ENCODE measurements at places on chromosomes 6 and 20.

DNA sequence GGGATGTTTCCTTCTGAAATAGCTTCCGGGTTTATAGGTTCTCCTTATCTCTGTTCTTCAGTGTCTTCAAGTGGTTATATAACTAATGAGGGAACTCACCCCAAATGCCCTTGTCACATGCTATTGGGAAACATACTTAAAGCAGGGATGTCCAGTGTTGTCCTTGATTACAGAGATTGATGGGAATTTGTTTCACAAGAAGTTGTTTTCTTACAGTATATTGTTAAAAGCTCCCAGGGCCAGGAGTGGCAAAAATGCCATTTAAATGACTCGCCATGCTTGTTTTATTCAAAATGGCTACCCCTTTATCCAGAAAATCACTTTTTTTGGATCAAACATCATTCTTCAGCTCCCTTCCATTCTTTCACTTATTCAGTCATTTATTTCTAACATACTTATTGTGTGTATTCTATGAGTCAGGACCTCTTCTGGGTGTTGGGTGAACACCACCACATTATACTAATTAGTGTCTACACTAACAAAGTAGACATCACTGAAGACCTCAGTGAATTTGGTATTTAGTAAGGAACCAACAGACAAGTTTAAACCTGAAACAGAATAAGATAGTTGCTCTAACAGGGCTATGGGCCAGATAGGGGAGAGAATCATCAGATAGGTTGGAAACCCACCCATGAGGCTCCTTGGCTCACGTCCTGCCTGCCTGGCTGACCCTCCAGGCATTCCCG, 791.1 kb downstream of the MAFB start:
- no peak for DNase-seq

DNA sequence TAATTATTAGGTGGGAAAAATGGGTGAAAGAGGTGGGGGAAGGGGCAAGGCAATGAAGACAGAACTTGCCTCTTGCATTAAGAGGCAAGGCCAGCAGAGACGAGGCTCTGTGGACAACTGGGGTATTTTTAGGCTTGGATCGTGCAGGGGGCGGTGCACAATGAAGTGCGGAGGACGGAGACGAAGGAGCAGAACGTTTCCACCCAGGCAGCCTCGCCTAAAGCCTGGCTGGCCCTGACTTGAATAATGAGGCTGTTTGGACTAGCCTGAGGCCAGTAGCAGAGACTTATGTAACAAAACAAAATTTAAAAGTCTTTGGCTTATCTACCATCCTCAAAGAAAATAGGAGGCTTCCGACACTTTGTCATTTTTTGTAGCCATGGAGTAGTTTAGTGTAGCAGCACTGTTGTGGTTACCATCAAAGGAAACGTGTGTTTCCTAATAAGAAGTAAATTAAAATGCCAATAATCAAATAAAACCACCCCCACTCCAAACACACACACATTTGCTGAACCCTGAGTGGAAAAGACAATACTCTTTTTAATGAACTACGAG, 370.0 kb upstream of the CNR1 start:
- DNase-seq, result no peak

- peak; percentile 65 for DNase-seq
Measured at GRCh38 chr6:16519265-16520242, 241.7 kb downstream of the ATXN1 start.

GRCh38 chr6:81800666-81801065, 48.2 kb upstream of the TENT5A start:
- DNase-seq, result no peak

DNA sequence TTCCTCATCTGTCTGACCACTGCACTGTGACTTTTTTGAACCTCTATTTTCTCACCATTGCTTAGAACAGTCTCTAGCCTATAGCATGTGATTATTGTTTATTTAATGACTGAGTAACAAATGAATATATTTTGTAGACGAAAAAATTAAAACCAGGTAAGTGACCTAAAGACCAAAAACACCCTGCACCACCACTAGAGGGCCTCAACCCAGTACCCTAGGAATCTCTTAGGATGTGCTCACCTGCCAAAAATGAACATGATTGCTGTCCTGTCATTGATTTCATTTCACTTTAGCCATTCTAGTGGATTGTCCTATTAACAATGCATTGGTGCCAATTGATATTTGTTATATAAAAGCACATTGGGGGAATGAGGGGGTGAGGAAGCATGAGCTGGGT, 199.1 kb downstream of the COL9A1 start:
- DNase-seq, result no peak

- DNase-seq, result peak; percentile 43
Measured at GRCh38 chr6:96899019-96899418, 1.3 kb upstream of the NDUFAF4 start.

- DNase-seq, result no peak
Measured at GRCh38 chr6:151009576-151009975, 144.1 kb downstream of the MTHFD1L start.

- DNase-seq, result no peak
Measured at GRCh38 chr6:118316796-118317384, 231.2 kb upstream of the PLN start.

DNA sequence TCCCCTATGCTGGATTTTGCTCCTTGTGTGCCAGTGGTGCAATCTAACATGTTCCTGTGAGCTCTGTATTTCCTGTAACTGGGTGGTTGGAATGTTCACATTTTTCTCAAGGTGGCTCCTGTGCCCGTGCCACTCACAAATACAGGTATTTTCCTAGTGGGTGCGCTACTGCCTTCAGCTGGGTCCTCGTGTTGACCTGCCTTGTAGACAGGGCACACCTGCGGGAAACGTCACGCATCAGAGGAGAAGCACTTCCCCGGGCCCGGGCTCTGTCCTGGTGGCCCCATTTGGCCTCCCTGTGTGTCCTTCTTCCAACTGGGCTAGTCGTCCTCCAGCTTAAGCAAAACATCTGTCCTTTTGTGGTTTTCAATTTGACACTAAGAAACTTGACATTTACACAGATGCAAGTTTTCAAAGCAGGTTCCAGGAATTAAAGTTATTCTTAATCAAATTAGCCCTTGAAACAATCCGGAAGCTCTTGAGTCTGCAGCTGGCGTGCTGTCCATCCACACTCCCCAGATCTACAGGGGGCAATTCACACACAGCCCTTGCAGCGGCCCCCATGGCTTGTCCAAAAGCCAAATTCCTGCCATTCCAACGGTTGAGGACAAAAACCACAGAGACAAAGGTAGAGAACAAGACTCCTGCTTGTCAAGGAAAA, 275.1 kb downstream of the CDC5L start:
- DNase-seq, result no peak

DNA sequence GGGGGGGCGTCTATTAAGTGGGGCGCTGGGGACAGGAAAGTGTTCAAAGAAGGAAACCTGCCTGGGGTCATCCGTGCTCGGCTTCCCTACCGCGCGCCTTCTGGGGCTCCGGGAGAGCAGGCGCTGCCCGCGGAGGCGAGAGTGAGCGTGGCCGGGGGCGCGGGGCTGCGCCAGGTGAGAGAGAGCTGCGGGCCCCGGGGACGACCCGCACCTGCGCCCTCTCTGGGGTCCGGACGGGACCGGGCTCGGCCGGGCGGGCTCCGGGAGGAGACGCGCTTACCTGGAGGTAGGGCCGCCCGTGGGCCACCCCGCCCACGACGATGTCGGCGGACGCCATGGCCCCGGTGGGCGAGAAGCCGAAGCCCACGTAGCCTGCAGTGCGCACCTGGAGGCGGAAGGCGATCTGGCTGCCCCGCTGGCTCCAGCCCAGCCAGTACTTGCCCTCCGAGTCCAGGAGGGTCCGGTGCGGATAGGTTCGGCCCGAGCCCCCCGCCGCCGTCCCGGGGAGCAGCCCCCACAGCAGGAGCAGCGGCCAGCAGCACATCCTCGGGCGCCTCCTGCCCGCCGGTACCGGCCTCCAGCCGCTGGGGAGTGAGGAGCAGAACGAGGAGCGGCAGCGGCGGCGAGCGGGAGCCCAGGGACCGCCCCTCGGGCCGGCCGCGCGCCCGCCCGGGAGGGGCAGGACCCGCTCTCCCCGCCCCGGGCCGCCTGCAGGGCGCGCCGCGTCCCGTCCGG, at the start of gene MOXD1:
Gene MOXD1 (minus strand): TSS at position 593 of the 735 bp plus-strand sequence. CDS start 49 bp downstream, at position 544.
- DNase-seq, result no peak

- DNase-seq, result no peak
Measured at GRCh38 chr6:35084041-35084491, 57.1 kb downstream of the TCP11 start.

DNA sequence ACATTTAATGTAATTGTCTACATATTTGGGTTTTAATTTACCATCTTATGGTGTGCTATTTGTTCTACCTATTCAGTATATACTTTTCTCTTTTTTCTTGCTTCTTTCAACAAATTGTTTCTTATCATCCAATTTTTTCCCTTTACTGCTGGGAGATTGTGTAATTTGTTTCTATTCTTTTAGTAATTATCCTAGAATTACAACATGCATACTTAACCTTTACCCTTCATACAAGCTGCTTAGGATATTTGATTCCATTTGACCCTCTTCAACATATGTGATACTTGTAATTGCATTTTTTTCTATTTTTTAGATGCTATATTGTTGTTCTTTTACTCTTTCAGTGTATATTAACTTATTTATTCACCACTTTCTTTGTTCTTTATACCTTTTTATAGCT, 15.1 kb upstream of the TBPL1 start:
- DNase-seq, result no peak

GRCh38 chr6:130724089-130724488, 103.1 kb upstream of the SMLR1 start:
- no peak for DNase-seq

DNA sequence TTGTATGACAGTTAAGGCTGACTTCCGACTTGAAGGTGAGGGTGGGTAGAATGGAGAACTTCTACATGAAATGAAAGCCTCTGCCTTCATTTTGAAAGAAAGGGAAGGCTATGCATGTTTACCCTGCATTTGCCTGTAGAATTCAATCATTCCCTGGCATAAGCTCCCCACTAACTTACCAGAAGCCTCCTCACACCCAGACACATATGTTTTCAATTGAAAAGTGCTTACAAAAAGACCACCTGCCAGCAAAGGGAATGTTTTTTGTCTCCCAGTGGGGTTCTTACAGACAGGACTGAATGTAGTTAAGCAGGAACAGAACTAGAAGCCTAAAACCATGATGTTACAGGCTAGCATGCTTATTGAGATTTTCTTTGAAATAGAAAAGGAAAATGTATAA, 392.1 kb upstream of the HSF2 start:
- no peak for DNase-seq

DNA sequence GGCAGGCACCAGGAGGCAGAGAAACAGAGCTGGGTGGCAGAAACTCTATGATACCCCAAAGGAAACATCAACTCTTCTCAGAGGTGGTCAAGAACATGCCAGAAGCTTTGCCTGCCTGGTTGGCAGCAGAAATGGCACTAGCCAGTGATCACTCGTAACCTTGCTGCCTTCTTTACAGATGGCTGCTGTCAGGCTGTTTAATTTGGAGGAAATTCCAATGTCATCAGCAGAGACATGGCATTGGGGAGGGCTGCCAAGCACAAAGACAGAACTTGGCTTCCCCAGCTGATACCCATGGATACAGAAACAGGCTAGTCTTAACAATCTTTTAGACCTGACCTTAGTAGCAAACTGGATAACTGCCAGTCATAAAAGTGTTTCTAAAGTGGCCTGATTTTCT, 153.6 kb downstream of the GMPR start:
- DNase-seq, result no peak

DNA sequence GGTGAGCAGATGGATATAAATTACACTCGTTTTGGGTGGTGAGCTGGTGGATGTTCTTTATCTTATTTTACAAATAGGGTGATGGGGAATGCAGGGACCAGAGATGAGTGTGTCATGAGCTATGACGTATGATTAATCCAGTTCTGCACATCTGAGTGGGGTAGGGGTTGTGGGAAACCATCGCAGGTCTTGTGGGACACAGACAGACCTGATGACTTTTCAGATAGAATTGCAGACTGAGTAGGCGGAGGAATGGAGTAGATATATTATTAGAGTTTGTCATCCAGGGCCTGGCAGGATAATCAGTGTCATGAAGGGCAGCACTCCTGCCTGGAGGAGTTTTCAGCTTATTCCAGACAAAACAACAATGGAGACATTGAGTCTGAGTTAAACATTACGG, 12.9 kb upstream of the DSP start:
- no peak for DNase-seq

- DNase-seq, result no peak
Measured at GRCh38 chr6:42281570-42281969, 63.9 kb upstream of the MRPS10 start.

DNA sequence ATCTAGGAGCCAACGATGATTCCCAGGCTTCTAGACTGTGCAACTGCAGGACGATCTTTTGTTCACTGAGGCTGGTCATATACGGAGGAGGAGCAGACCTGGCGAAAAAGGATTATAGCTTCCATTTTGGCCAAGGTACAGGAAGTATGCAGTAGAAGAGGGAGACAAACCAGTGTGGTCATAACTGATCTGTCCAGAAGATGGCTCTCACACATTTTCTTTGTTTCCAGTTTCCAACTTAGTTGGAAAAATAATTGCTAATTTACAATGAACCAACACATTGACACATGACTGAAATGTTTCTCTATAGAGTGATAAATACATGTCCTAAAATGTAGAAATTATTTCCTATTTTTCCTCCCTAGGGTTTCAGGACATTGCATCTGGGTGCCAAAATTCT, 364.1 kb upstream of the BTBD3 start:
- DNase-seq, result peak; percentile 39

GRCh38 chr6:168452685-168453377, 11.8 kb downstream of the SMOC2 start:
- no peak for DNase-seq

- DNase-seq, result no peak
Measured at GRCh38 chr6:7786214-7786661, 60.3 kb downstream of the BMP6 start.

GRCh38 chr20:61599061-61599531, 347.0 kb downstream of the CDH4 start:
- DNase-seq, result no peak

DNA sequence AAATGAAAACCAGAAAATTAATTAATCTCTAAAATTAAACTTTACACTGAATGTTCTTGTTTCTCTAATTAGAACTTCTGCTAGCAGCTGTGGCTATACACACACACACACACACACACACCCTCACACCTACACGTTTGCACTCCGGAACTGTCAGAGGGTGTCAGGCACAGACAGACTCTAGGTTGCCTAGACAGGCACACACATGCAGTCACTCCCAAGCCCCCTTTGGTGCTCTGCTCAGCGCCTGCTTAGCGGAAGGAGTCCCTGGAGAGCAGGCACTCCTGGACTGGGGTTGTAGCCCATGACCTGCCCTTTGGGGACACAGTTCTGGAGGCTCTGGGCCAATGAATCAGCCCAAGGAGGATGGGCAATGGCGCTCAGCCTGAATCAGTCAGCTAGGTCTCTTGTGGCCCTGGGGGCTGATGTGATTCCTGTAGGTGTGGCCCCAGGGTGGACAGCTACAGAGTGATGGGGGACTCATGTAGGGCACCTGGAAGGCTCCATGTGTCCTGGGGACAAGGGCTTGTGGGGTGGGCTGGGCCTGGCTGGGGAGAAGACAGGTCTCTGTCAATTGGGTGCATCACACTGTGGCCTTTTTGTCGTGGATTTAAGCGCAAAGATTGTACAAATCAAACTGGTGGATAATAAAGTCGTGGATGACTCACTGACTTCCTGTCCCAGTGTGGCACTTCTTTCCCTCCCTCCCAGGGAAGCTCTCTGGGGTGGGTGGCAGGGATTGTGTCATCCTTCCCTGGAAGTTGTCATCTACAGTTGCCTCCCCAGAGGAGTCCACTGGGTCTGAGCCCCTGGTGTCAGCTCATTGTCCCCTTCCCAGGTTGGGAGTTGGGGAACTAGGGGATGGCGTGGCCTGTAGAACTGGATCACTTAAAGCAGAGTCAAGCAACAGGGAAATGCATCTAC, 8.8 kb downstream of the TMEM151B start:
- no peak for DNase-seq

Measured in COR-L47 (cell line).